Activated T-helper 9 cell treated with anti-CD3 and anti-CD28 coated beads, Interleukin-2, amount 50 U/mL, for 16 hours (primary cell): ENCODE measurements at places on chromosomes 12 and 14.

GRCh38 chr12:50282721-50283228 is 545 bp downstream of the LIMA1 start:
- DNase-seq = no peak

DNA sequence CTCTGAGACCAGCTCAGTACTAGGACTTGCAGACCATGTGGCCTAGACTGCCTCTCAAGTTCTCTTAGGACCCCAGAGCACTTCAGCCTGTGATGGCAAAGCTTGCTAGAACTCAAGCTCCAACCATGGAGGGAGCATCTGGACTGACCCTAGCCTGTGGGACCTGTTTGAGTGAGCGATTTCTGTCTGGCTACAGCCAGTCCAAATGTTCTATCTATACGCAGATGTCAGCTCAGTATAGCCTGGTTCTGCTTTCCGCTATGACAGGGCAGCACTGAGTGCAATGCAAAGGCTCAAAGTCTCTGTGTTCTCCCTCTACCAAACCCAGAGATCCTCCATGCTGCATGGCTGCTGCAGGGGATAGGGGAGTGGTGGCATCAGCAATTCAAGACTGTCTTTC is 20.7 kb upstream of the PPM1H start:
- DNase-seq = no peak

- no peak for DNase-seq
These were observed 290.4 kb upstream of the CAND1 start for GRCh38 chr12:66978802-66979201.

DNA sequence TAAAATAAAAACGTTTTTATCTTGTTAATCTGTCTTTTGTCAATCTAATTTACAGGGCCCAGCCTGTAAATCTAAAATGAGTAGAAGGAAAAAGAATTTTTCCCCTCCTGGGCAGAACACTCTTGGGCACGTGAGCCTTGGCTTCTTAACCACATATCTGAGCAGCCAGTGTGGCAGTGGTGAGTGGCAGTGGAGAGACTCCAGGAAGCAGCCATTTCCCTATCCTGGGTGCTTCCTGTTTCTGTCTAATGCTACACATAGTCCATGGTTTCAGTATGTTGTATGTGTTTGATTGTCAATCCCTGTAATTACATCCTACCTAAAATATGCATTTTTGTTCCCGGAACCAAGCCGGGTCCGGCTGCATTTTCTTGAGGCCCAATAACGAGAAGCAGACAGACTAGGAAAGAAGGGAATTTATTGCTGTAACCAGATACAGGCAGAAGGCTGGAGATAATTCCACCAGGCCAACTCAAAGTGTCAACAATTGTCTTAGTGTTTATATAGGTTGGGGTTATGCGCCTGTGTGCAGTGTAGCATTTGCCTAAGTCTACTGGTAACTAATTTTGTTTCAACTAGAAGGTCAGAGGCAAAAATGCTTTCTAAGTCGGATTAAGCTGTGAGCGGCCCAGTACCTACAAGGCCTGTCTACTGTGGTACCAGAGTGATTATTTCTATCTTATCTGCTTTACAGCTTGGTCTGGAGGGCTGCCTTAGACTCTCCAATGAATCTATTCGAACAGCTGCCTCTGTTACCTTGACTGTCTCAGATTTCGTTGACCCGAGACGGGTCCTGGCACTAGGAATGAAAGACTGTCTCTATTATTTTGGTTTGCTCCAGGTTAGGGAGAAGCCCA is 82.4 kb upstream of the RESF1 start:
- DNase-seq = no peak

DNA sequence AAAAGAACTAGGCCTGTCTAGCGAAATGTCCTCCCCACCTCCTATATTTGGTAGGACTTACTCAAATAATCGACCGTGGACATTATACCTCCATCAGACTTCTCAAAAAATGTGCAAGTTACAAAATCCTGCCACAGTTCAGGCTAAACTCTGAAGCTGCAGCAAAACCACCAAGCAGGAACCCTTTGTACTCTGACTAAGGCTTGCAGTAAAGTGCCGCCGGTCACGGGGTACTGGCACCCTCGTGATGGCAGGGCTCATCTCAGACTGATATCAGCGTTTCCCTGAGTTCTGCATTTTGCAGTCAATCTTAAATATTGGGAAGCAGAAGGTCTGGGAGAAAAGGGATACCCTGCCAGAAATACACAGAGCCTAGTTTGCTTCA is 17.1 kb downstream of the SLC11A2 start:
- DNase-seq = no peak

DNA sequence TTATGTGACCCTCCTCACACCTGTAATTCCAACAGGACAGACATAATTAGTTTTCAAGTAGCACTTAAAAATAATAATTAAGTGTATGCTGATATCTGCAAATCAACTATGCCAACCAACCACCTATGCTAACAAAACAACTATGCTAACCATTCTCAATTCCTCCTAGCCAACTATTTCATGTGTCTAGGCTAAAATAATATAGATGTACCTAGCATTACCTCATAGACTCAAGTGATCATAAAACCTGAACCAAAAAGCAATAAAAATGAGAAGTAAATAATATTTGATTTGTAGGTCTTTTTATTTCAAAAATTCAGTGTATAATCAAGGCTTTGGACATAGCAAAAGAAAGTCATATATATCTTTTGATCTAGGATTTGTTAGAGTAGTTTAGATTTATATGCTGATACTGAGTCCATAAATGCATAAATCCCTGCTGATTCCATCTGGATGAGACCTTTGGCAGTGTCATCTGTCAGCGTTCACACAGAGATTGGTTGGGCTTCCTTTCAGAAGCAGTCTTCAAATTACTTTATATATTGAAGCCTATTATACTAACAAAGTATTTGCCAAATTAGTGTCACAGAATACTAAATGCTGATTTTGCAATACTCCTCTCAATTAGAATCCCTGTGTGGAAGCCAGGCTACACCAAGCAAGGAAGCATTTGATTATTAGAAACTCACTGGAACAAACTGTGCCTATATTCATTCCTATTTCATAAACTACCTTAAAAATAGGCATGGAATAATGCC is 101.4 kb upstream of the PPM1H start:
- DNase-seq = no peak
